ENCODE measurements at places on chromosomes 11 and 22.

- DNase-seq, result no peak
These were observed 570 bp upstream of the TPCN2 start for GRCh38 chr11:69048031-69048693.

- DNase-seq, result no peak
These were observed 31.9 kb downstream of the MAML2 start for GRCh38 chr11:96311120-96311568.

GRCh38 chr11:59216641-59217564 lies 4.2 kb upstream of the MPEG1 start:
- DNase-seq, result no peak

- peak; percentile 31 for DNase-seq
These were observed 121.9 kb upstream of the MTMR2 start for GRCh38 chr11:96045622-96046456.

- no peak for DNase-seq
These were observed 88.6 kb upstream of the RCN1 start for GRCh38 chr11:32002311-32002710.

DNA sequence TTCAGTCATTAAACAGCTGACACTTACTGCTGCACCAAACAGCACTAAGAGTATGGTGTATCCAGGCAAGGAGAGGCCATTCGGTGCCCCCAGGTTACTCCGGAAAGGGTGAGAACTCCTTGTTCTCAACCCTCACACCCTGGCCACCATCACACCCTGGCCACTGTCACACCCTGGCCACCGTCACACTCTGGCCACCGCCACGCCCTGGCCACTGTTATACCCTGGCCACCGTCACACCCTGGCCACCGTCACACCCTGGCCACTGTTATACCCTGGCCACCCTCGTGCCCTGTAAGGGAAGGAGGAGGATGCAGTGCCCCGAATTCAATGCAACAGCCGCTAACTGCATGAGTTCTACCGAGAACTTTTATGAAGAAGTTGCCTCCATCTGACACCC lies 644.4 kb downstream of the TBC1D22A start:
- DNase-seq, result no peak

GRCh38 chr22:27885977-27886842 lies 32.8 kb downstream of the PITPNB start:
- DNase-seq, result peak; percentile 12

GRCh38 chr11:107078375-107078774 lies 60.1 kb upstream of the GUCY1A2 start:
- no peak for DNase-seq

DNA sequence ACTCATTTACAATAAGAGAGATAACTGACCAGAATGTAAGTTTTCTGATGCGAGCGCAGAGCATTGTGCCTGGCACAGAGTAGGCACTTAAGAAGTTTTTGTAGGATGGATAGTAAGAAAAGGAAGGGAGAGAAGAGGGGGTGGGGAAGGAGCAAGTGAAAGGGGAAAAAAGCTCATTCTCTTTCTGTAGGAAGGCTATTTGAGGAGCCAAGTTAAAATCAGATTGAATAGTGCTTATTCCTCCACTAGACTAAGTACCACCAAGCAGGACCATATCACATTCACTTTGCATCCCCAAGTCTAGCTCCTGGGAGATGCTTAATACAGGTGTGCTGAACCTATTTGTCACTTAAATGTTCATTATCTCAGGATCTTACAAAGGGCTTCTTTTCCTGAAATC lies 14.1 kb upstream of the CRKL start:
- DNase-seq, result no peak

- no peak for DNase-seq
These were observed 1673.2 kb downstream of the LRRC4C start for GRCh38 chr11:39786281-39786680.

- no peak for DNase-seq
These were observed 95.5 kb downstream of the PGR start for GRCh38 chr11:101034076-101034475.

GRCh38 chr11:131987703-131988102 lies 617.3 kb downstream of the NTM start:
- DNase-seq, result no peak

DNA sequence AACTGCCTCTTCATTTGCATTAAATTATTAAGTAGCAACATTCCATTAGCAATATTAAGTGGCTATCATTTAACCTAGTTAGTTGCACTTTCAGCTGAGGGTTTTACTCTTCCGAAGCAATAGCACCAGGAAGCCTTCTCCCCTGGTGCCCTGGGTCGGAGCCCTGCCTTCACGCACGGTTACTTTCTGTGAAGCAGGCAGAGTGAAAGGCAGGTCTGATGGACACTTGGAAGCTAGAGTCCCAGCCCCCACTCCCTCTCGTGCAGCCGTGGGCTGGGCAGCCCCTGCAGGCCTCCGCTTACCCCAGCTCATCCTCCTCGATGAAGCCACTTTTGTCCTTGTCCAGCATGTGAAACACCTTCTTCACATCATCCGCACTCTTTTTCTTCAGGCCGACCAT lies 2.0 kb downstream of the PVALB start:
- no peak for DNase-seq

DNA sequence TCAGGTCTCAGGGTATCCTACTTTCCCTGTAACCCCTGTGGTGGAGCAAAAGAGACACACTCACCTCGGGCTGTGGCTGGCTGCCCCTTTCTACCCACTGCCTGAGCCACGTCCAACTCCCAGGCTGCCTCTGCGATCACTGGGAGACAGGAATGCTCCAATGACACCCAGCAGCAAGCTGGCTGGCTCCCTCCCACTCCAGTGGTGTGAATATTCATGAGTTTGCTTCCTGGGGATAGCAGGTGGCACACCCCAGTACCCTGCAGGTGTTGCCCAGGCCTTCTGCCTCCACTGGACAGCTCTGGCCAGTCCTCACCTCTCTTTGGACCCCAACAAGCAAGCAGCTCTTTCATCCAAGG lies 9.7 kb downstream of the GAL3ST1 start:
- DNase-seq, result no peak

GRCh38 chr11:71202598-71202944 lies 49.8 kb downstream of the SHANK2 start:
- no peak for DNase-seq

DNA sequence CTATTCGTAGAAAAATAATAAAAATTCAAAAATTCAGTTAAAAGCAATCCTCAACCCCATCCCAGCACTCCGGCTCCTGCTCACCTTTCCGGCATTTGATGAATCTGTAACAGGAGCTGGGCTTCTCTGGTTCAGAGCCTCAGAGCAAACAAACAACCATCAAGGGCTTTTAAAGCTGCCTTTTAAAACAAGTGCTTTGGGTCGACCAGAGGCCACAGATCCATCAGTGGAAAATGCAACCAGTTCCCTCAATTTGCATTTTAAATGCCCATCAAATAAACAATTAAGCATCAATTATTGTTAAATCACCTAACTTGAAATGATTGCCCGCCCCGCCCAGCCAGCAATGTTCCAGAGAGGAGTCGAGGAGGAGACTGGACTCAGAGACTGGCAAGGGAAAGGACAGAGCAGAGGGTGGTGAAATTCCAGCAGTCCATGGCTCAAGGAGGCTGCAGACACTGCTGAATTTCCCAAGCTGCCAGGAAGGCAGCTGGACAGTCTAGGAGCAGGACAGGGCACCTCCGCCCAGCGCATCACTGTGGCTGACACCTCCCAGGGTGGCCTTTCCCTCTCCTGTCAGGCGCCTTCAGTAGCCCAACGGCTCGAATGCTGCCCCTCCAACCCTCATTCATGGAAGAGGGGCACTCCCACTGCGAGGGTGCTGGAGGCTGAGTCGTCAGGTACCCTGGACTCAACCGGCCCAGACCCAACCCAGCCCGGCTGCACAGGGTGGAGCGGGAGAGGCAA lies 7.5 kb downstream of the FXYD6 start:
- peak; percentile 95 for DNase-seq

DNA sequence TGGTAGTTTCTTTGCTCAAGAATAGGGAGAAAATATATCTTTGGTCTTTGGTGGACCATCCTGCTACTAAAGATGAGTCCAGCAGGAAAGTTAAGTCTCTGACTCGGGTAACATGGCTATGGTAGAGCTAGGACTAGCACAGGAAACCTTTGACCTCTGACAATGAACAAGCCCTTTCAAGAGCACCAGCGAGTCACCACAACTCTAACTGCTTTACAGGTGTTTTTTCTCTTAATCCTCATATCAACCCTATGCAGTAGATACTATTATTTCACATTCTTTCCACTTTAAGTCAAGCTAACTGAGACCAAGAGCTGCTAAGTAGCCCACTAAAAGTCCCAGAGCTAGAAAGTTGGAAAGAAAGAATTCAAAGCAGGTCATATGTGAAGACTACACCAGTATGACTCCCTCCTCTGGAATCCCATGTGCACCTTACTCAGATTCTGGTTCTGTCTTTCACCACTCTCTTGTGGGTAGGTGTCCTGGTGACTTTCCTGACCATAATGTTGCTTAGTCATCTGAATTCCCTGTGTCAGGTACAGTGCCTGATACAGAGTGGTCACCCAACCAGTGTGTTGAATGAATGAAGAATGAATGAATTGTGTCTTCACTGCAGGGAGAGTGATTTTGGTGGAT lies 53.8 kb upstream of the ME3 start:
- DNase-seq, result no peak

DNA sequence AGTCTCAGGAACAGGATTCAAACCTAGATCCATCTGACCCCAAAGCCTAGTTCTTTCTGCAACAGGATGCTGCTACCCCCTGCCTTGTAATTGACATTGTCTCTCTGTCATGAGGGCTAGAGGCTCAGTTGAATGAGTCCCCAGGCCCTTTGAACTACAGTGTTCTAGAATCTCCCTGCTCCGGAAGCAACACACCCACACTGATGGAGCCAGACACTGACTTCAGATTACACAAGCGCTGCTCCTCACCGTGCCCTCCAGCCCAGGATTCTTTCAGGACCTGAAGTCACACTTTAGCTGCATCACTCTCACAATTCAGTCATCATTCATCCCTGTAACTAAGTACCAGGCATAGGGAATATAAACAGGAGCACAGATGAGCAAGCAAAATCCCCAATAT lies 69.6 kb downstream of the RAB30 start:
- no peak for DNase-seq

All from NCI-H1105 treated with DMSO at 0.1 percent for 48 hours (cell line).